ENCODE measurements at places on chromosomes 12 and 14.

DNA sequence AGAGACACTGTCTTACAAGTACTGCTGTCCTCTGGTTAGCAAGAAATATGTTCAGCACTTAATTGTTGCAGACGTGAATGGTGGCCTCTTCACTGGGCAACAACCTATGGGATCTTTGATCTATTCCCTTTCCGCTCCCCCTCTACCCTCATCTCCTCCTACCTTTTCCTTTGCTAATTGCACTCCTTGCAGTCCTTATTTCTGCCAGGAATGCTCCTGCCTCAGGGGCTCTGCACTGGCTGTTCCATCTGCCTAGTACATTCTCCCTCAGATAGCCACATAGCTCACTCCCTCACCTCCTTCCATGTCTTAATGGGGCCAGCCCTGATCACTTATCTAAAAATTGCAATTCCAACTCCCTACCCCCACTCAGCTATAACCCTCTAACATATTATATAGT lies 4.5 kb upstream of the NFYB start:
- no peak for DNase-seq

DNA sequence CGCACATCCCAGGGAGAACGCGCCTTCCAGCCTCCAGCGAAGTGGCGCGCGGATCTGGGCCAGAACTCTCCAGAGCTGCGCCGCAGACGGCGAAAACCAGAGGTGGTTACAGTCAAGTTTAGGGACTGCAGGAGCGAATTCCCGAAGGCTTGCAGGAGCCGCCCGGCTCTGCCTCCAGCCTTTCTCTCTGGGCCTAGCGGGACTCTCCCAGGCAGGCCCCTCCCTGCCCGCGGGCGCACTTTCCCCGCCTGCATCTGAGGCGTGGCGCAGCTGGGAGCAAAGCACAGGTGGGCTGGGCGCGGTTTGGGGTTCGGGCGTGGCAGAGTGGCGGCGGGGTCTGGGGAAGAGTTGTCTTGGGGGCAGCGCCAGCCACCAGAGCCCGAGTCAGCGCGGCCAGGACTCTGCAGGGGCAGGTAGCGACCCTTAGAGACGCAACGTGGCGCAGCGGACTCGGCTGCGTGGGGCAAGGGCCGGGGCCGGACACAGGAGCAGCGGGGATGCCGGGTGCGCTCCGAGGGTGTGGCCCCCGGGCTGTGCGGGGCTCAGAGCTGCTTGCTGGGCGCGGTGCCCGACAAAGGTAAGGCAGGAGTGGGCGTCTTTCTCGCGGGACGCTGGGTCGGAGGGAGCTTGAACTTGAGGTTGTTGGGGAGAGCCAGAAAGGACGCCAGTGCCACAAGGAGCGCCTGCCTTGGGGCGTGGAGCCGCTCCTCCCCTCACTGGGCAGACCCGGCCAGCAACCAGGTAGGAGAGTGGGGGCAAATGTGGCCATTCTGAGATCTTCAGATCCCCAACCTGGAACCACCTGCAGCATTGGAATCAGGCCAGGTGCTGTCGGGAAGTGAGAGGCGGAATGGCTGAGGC lies 1126.0 kb downstream of the AACS start:
- DNase-seq, result no peak

DNA sequence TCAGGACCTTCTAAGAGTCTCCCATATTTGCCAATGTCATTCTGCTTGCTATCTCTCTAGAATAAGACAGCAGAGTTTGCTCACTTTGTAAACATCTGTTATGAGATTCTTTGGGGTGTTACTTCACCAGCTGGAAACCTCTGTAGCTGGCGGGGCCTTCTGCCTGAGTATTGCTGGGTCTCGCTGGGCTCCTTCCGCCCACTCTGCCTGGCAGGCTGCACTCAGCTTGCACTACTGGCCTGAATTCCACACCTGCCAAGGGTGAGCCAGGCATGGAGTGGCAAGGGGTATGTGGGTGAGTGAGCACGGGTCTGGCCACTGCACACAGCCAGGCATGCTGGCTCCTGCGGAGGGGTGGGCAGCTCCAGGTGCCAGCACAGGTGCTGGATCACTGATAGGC lies 267.3 kb upstream of the PDE3A start:
- no peak for DNase-seq

GRCh38 chr14:92466059-92466458 lies 47.5 kb upstream of the RIN3 start:
- no peak for DNase-seq

DNA sequence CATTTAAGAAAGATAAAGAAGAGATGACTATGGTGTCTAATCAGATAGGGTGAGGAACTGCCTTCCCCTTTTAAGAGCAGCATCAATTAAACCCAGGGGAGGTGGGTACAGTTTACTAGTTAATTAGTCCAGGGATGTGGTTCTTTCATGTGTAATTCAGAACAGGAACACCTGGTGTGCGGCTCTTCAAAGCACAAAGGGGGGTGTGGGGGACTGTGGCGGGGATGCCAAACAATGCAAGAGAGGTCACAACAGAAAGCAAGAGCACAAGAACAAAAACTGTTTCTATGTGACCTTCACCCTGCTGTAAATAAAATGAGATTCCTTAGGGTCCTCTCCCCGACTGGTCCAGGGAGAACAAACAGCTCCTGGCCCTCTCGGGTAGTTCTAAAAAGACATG lies 183.9 kb upstream of the SOX5 start:
- DNase-seq, result no peak

DNA sequence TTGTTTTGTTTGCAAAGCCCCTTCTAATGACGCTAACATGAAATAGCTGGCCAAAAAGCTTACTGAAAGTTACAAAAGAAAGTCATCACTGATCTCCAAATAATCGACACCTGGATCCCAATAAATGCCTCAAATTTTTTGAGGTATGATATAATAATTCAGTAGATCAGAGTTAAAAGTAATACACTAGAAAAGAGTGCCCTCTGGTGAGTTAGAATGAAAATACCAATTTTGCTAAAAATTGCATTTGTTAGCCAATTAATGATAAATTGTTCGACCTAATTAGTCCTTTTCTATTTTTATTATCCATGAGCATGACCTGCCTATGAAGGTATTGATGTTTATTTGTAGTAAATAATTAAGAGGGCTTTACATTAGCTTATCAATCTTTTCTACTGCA lies 78.6 kb downstream of the CEP128 start:
- DNase-seq, result no peak

- no peak for DNase-seq
Observed at GRCh38 chr14:81263777-81264410, 43.1 kb upstream of the GTF2A1 start.

DNA sequence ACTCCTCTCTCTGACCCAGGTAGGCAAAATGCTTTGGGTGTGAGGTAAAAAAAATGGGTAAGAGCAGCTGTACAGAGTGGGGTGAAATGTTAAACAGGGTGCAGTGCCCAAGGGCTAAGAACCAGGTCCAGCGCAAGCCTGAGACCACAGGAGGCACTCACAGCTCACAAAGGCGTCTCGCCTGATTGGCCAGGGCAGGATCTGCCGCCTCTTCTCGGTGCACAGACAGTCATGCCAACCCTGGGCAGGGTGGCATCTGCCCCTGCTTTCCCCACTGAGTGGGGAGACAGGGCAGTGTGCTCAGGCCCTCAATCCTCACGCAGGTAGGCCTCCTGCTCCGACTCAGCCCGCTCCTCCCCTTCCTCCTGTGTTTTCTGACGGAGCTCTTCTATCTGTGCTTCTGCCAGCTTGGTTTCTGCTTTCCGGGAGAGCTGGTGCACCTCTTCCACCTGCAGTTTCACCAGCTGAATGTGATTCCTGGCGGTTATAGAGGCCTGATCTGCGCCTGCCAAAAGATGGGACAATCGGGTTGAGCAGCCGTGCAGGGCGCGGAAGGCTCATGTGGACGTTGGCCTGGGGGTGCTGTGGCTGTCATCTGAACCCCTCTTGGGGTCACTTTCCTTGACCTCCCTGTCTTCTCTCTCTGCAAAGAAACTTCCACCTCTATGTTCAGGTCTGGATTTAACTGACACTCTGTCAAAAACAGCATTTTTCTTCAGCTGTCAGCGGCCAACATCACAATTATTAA lies 4.7 kb downstream of the B3GNT4 start:
- no peak for DNase-seq

- peak; percentile 5 for DNase-seq
Observed at GRCh38 chr12:13233830-13234641, 37.5 kb downstream of the EMP1 start.

DNA sequence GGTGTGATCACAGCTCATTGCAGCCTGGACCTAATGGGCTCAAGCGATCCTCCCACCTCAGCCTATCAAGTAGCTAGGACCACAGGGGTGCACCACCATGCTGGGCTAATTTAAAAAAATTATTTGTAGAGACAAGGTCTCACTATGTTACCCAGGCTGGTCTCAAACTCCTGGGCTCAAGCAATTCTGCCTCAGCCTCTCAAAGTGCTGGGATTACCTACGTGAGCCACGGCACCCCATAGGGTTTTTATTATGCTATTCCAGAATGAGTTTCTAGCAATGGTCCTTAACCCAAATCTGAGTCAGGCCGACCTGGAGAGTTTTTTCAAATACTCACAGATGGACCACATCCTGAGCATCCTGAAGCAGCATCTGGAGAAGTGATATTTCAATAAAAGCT lies 159.8 kb downstream of the CPNE8 start:
- DNase-seq, result no peak

GRCh38 chr14:104178279-104178678 lies 39.9 kb downstream of the KIF26A start:
- no peak for DNase-seq

DNA sequence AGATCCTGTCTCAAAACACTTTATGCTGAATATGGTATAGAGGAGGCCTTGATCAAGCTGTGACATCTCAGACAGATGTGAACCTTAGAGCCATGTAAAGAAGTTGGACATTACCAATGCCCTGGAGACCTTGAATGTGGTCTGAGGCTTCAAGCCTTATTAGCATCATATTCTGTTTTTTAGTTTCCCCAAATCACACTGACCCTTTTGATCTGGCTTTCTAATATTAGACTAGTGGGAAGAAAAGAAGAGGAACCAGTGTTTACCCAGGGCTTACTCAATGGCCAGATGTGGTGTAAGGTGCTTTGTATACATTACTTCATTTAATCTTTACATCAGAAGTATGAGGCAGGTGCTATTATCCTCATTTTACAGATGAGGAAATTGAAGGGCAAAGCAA lies 10.6 kb upstream of the TBPL2 start:
- DNase-seq, result no peak

DNA sequence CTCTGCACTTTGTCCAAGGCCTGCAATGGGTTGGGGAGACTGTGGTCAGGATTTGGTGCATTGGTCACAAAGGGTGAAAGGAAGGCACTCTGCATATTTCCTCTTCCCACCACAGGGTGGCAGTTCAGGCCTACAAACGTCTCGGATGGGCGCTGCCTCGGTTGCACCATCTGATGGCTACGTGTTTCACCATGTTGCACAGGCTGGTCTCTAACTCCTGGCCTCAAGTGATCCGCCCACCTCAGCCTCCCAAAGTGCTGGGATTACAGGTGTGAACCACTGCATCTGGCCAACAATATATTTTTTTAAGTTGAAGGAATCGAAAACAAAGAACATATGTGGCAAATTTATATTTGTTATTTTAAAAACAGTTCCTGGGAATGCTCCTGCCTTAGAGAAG lies 35.1 kb downstream of the TMBIM6 start:
- peak; percentile 48 for DNase-seq

DNA sequence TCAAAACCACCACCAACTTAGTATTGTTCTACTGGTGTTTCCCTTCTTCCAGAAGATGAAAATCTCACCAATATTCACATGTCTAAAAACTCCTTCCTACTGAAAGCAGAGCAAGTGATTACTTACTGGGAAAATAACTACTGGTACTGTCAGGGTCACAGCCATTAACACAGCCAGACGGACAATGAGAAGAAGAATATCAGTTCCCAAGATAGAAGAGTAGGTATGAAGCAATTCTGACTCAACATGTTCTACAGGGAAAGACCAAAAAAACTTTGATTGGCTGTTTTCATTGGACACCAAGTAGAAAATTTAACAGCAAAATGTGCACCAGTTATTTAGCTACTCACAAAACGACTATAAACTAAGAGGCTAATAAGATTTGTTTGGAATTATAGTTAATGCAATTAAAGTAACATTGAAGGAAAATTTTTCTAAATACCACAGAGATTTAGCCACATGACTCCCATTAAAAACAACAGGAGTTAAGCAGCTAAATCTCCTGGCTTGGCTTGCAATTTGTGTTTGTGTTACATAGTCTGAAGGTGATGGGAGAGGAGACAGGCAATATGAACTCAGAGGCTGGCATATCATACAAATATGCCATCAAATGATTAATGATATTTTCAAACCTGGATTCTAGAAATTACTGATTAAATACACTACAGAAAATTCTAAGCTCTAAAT lies 9.5 kb downstream of the SLC38A2 start:
- DNase-seq, result no peak

DNA sequence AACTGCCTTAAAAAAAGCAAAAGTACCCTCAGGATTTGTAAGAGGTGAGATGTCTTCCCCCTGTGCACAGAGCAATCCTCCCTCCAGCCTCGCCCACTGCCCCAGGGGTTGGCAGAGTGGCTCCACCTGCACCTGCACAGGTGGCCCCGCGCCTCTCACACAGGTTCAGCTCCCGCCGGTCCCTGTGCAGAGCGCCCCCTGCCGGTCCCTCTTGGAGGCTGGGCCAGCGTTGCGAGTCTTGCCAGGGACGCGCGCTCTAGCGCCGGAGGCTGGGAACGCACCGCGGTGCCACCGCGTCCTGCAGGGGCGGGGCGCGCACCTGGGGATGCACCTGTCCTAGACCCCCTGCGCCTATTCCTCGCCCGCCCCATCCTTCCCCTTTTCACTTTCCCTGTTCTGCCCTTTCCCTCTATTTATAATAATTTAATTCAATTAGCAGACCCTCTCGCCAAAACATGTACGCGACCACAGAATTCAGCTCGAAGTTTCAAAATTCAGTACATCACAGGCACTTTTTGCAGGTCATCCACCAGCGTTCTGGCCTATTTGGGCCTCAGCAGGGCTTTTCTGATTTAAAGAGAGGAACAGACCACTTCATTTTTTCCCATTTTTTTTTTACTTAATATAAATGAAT lies 618.6 kb downstream of the AACS start:
- no peak for DNase-seq

DNA sequence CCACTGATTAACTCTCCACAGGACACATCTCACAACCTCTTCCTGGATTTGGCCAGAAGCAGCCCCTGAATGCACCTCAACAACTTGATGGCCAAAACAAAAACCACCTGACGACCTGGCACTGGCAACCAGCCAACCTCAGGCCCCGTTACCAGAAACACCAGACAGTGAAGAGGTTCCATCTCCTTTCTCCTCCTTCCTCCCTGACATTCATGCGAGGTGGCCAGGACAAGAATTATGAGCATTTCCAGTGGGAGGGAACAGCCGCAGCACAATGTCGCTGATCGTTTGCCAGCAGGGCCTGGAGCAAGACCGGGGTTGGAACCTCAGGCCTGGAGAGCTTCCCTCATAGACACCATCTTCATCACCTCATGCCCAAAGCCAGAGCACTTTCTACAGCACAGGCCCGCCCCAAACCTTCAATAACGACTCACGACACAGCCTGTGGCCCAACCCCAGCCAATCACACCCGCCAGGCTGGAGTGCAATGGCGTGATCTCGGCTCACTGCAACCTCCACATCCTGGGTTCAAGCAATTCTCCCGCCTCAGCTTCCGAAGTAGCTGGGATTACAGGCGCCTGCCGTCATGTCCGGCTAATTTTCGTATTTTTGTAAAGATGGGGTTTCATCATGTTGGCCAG lies 48.7 kb downstream of the CCDC88C start:
- no peak for DNase-seq

Measured in CD8-positive, alpha-beta T cell (primary cell).